NCI-H1417 treated with DMSO at 0.1 percent for 48 hours (cell line): ENCODE measurements at places on chromosomes 1 and 21.

DNA sequence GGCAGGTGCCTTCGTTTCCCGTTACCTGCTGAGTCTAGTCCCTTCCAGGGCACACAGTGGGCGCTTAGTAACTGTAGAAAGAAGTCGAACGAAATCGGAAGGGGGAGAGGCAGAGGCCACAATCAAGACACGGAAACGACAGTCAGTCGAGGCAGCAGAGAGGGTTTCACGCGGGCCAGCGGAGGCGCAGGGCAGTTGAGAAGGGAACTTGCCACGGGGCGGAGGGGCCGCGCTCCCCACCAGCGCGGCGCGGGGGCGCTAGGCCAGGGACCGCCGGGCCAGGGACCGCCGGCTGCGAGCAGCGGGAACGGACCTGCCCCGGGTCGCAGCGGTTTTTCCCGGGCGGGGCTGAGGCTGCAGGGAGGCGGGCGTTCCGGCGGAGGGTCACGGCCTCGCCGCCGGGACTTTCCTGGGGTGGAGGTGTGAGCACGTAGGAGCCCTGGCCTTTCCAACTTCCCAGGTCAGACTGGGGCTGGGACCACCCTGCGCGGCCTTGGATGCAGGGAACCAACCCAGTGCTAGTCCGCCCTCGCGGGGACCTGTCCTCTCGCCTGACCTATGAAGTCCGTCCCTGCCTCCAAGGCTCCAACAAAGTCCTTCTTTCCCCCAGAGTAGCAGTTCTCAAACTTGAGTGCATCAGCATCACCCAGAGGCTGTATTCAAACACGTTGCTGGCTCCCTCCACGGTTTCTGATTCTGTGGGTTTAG, 150.1 kb upstream of the FGGY start:
- DNase-seq: no peak

DNA sequence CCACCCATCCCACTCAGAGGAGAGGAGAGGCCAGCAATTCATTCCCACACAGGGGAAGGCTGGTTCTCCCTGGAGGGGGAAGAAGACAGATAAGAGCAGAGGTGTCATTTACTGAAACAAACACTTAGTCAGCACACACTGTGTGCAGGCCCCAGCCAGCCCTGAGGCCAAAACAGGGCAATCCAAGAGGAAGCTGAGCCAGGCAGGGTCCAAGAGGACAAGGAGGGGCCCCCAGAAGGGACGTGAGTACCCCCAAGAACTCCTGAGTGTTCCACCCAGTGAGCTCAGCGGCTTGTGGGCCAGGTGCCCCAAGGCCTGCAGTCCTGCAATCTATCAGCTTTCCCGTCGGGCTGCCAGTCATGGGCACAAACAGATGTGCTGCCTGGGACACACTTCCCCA, 15.8 kb downstream of the ADGRB2 start:
- no peak for DNase-seq

DNA sequence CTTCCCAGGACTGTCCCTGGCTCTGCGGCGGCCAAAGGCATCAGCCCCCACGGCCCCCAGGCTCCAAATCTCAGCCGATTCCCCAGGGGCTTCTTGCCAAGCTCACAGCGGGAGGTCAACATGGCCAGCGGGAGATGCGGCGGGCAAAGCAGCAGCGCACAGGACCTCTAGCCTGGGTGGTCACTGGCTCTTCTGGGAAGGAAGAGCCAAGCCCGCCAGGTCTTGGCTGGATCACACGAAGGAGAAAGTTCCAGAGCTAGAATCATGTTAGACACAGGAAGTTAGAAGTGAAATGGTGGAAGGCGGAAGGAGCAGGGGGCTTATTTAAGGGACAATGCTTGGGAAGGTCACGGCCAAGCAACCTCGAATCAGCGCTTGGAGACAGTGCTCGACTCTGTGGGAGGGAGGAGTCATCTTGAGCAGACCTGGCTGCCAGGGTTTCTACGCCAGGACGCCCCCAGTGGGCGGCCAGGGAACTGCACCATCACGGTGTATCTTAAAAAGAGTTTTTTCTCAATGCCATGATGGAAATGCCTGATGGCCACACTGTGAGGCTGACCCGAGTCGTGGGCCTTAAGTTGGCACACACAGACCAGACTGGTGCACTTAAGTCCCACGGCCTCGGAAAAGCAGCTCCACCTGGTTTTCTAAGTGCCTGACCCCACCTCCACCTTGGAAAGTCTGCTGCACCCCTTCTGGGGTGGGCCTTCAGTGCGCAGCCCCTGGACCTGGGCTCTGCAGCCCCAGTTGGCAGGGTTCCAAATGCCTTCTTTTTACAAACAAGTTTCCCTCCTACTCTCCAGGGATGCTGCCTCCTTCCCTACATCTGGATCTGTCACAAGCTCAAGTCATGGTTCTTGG, 29.3 kb downstream of the SLC66A1 start:
- no peak for DNase-seq

- no peak for DNase-seq
These were observed 19.2 kb upstream of the PKP1 start for GRCh38 chr1:201264072-201264471.

GRCh38 chr21:43818685-43819084, 29.3 kb downstream of the RRP1 start:
- no peak for DNase-seq
